ENCODE measurements at places on chromosomes 1 and 21.

DNA sequence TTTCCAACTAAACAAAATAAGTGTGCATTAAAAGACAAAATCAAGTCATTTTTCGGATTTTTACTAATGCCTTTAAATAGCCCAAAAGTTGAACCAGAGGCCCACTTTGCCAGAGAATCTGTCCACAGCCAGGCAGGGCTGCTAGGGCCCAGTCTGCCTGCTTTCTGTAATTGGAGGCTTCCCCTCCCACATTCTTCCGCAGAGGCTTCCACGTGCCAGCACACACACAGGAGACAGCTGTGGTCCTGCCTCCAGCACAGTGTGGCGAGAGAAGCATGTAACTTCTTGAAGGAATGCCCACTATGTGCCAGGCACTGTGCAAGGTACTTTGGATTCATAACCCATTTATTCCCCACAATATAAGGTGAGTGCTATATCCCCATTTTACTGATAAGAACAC is 11.3 kb upstream of the PDZK1IP1 start:
- DNase-seq = no peak

DNA sequence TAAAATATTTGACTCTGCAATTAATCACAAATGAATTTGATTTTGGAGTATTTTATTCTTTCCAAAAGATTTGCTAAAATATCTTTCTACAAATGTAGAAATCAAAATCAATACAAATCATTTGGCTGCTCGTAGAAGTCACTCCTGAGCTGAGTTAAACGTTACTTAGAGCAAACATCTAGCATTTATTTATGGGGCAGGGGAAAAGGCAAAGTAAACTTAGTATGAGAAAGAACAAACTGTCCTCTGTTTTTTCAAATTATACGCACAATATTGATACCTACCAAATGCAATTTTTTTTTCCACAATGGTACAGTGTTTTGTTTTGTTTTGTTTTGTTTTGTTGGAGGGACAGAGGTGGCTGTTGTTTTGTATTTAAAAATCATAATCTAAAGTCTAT is 233.8 kb downstream of the TTLL7 start:
- no peak for DNase-seq

DNA sequence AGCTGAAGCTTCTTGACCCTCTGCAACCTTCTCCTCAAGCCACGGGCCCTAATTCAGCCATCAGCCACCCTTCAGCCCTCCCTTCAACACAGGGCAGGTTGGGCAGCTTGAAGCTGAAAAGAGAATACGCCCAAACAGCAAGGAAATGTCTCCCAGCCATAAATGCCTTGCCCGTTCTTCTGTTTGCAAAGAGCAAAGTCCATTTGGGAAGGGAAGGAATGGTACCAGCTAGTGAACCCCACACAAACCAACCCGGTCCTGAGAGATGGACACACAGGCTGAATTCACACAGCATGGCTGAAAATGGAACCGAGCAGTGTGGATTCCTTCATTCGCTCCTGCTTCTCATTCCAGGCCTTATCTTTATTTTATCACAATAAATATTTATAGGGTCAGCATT is 11.5 kb downstream of the PLEKHA6 start:
- no peak for DNase-seq

DNA sequence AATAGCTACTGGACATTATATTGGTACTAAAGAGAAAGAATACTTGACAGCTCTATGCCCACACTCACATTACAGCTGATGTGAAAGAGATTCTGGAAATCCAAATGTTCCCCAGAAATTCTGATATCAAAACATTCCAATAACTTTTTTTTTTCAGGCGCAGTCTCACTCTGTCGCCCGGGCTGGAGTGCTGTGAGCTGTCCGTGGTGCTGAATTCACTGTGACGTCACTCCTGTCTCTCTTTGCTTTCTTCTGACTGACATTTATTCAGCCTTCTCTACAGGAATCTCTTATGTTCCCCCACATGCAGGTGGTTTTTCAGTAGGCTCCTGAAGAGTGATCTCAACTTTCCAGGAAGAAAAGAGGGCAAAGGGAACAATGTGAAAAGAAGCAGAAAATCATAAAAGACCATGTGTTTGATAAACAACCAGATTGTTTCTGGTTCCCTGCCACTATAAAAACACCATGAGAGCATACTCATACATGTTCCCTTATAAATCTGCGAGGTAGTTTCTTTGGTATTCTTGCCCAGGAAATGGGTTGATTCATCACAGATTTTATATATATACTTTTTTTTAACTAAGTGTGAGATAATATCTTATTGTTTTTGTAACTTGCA is 6.2 kb downstream of the S100A7A start:
- DNase-seq = peak; percentile 55

DNA sequence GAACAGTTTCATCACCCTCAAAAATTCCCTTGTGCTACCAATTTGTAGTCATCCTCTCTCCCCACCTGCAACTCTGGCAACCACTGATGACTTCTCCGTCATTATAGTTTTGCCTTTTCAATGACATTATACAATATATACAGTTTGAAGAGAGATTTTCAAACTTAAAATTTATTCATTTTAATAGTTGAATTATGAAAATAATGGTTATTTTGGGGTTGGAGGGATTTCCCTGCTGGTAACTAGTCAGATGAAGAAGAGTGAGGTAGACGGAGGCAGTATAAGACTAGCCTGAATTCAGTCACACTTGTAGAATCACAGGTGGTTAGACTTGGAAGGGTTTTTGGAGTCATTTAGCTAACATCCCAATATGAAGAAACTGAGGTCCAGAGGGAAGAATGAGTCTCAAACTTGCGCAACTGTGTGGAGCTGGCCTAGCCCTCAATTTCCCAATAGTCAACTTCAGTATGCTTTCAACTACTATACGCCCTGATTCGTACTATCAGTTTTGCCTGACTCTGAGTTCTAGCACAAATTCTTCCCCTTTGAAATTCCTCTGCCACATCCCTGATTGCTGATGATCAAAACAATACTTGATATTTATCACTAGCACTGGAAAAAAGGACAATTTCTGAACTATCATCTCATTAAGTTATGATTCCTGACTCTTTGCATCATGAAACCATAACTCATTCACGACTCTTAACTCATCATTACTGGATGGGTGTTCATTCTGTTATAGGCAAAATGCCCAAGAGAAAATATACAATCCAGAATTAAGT is 54.2 kb downstream of the VANGL2 start:
- DNase-seq = no peak

- no peak for DNase-seq
Measured at GRCh38 chr1:24767351-24767750, 22.1 kb downstream of the CLIC4 start.

DNA sequence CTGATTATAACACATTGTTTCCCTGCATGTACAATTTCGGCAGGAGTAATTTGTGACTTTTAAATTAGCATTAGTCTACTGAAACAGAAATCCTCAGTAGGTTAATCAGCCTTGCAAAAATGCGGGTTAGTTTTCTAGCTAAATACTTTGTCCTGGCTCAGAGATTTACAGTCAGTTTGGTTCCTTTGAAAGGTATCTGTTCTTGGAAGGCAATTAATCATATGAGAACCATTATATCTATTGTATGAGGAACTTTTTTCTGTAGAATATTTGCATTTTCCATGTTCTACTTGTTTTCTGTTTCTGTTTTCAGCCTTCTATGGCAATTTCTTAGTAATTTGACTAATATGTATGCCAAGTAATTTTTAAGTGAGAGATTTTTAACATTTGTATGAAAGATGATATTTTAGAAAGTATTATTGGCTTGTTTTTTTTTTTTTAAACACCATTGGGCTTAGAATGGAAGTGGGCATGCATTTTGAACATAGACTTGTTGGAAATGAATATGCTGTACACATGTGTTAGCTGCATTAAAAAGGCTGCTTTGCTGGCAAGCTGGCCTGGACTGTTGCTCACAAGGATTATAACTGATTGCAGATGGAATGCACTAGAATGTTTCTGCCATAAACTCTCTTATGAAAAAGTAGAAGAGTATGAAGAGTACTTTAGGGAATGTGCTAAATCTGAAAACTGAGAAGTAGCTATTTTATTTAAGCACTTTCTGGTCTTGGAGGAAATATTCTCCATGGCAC is 26.2 kb downstream of the KIF1B start:
- no peak for DNase-seq

DNA sequence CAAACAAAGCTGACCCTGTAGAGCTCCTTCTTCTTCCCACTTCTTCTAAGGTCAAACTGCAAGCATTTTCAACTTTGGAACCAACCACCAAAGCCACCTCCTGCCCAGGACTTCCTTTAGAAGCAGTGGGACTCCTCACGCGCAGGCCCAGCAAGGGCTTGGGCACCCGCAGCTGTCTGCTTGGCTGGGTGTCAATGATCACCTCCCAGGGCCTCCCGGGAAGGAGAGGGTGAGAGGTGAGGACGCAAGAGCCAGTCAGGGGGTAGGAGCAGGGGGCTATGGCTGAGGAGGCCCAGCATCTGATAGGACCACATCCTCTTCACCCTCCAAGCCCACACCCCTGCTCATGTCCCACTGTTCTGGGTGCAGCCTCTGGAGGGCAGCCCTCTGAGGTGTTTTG is 10.2 kb downstream of the KLHL21 start:
- DNase-seq = no peak

DNA sequence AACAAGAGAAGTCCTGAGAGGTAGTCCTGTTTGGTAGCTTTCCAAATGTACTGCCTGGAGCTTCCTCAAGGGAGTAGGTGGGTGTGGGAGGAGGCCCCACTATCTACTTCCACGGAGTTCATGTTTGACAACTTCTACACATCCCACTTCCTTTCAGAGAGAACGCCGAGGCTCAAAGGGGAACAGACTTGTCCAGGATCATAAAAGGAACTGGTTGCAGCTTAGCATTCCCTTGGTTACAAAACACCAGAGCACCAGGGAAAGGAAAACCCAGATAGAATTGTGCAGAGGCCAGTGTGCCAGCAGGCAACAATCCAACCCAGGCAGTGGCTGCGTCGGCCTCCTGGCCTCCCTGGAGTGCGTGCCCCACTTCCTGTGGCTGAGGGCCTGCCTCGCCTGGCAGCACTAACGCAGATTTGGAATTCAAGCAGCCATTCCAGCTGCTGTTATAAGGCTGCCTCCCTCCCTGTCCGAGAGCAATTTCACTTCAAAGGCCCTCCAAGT is 4.2 kb upstream of the RAP1GAP start:
- no peak for DNase-seq

- no peak for DNase-seq
Measured at GRCh38 chr1:152906023-152906565, 2.3 kb upstream of the IVL start.

DNA sequence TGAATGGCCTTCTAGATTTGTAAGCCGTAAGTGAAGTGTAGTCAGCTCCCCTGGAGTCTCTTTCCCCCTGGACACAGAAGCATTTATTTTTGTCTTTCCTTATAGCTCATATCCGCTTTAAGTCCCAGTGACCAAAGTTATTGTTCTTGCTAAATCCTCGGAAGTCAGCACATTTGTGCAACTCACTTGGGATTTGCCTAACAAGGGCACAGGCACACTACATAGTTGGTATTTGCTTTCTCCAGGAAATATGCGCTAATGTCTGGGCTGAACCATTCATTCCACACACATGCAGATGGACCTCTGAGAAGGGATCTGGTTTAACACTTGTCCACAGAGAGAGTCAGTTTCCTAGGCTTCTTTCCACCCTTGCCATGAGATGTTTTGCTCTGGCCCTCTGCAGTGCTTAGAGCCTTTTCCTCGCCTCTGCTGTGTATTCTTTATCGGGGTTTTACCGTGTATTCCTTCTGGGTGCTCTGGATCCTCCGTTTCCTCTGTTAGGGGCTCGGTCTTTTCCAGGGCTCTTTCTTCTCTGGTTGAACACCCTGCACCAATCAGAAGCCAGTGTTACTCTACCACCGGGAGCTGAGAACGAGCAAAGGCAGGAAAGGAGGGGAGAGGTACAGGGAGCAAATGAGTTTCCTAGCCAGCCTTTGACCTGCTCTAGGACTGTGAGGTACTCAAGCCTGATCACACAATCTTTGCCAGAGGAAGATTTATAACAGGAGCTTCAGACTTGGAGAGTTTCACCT is 72.4 kb downstream of the ABCA4 start:
- no peak for DNase-seq

GRCh38 chr1:5906116-5906515 is 86.1 kb downstream of the NPHP4 start:
- DNase-seq = no peak

- no peak for DNase-seq
Measured at GRCh38 chr21:28159396-28159795, 833.3 kb downstream of the LTN1 start.

GRCh38 chr21:14720237-14720636 is 174.1 kb upstream of the SAMSN1 start:
- DNase-seq = no peak

- DNase-seq = peak; percentile 34
Measured at GRCh38 chr1:201468844-201469644, at the start of gene PHLDA3. PHLDA3 (minus strand) TSS chr1:201469188; CDS start chr1:201468786, 402 bp downstream.

DNA sequence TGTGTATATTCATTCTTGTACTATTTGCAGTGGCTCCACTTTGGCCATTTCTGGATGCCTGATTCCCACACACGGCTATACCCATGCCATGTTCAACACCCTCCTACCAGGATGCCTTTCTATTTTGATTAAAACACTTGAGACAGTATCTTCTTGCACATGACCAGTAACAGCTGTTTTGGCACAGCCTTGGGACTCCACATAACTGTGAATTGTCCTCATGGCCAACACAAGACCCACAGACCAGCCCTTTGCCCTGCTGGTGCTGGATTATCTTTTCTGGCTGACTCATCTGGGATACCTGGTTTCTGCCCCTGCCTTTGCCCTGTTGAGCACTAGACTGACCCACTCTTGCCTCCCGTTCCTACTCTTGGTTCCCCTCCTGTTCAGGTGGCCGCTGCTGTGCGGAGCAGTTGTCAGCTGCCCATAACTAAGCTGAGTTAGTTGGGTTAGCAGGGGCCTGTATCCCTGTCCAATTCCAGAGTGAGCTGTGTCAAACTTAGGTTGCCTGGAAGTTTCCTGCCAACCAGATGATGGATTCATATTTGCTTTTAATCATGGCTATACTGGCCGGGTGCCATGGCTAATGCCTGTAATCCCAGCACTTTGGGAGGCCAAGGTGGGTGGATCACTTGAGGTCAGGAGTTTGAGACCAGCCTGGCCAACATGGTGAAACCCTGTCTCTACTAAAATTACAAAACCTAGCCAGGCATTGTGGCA is 10.8 kb upstream of the EYA3 start:
- no peak for DNase-seq

DNA sequence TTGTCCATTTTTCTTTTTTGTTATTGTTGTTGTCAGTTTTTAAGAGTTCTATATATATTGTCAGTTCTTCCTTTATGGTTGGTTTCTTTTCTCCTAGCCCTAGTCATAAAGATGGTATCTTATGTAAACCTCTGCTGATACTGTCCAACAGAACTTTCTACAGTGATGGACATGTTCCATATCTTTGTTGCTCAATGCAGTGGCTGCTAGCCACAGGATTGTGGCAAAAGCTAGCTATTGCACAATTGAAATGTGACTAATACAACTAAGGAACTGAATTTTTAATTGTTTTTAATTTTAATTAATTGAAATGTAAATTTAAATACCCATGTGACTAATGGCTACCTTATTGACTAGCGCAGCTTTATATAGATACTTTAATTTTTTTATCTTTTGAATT is 411.8 kb upstream of the PTBP2 start:
- DNase-seq = no peak

- DNase-seq = peak; percentile 58
Measured at GRCh38 chr1:11337580-11338073, 64.6 kb downstream of the UBIAD1 start.
